ENCODE measurements at places on chromosomes 6 and 20. TPM values are rescaled to one million over a fixed set of nuclear protein-coding genes. Genes with fewer than 3 reads are reported as not detected.

PSORS1C2 gene
- not detected for total RNA-seq

GGTLC1 gene
- not detected for total RNA-seq

ENPP5 gene
- total RNA-seq = 5.6 TPM

SNRPB gene
- 93.3 TPM for total RNA-seq

SLC22A23 gene
- 21.1 TPM for total RNA-seq

ALDH5A1 gene
- total RNA-seq = 0.96 TPM

GPSM3 gene
- total RNA-seq = 1.5 TPM

ZFP57 gene
- total RNA-seq = not detected

PNRC1 gene
- total RNA-seq = 65.7 TPM

ZGPAT gene
- total RNA-seq = 15.2 TPM

CD109 gene
- total RNA-seq = 5.8 TPM

PRRT1 gene
- not detected for total RNA-seq

DIDO1 gene
- total RNA-seq = 41.8 TPM

PRKN gene
- total RNA-seq = 0.58 TPM

CCN6 gene
- total RNA-seq = not detected

ATAT1 gene
- total RNA-seq = 2.0 TPM

BANF2 gene
- total RNA-seq = not detected

FNDC11 gene
- 0.19 TPM for total RNA-seq

GID8 gene
- 43.1 TPM for total RNA-seq

CRYBG1 gene
- total RNA-seq = 7.1 TPM

CALHM6 gene
- total RNA-seq = 0.58 TPM

CDSN gene
- not detected for total RNA-seq

ZSCAN31 gene
- 9.2 TPM for total RNA-seq

HLA-DOB gene
- total RNA-seq = under 0.01 TPM

HLA-DMB gene
- total RNA-seq = 1.4 TPM

WFDC10B gene
- total RNA-seq = not detected

SPTLC3 gene
- total RNA-seq = 3.1 TPM

DDX39B gene
- total RNA-seq = 156 TPM

VSTM2L gene
- total RNA-seq = 3.7 TPM

EMILIN3 gene
- not detected for total RNA-seq

EZR gene
- total RNA-seq = 55.8 TPM

DEFB112 gene
- not detected for total RNA-seq

ADAM33 gene
- total RNA-seq = 1.2 TPM

MYBL2 gene
- total RNA-seq = 20.1 TPM

MICA gene
- 45.1 TPM for total RNA-seq

FAM83C gene
- total RNA-seq = under 0.01 TPM

GLP1R gene
- total RNA-seq = under 0.01 TPM

HLA-DQB1 gene
- total RNA-seq = not detected

PNPLA1 gene
- total RNA-seq = not detected

SPACA1 gene
- total RNA-seq = not detected

ECT2L gene
- total RNA-seq = not detected

RIPPLY2 gene
- total RNA-seq = not detected

CARMIL1 gene
- total RNA-seq = 15.3 TPM

PREP gene
- total RNA-seq = 23.8 TPM
